ENCODE measurements at places on chromosomes 1 and 21.
A peak's percentile ranks its signal among the peaks of the same experiment; 100 is the strongest.

- DNase-seq, result no peak
Measured at GRCh38 chr1:179251675-179252074, 22.2 kb upstream of the ABL2 start.

DNA sequence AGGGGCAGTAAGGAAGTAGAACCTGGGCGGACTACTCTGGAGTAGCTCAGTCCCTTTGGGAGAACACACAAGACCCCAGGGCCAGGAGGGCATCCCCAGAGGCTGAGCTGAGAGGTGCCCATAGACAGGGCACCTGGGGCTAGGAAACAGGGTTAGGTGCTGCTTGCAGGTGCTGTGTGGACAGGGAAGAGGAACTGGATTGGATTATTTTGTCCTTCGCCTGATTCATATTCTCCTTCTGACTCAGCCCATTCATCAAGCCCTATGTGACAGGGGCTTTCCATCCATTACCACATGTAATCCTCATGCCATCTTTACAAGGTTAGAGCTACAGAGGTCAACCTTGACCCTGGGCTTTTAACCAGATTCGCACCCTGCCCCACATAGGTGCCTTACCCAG, 183.9 kb downstream of the C1orf94 start:
- no peak for DNase-seq

GRCh38 chr1:175005085-175005783, 5.5 kb downstream of the CACYBP start:
- no peak for DNase-seq

DNA sequence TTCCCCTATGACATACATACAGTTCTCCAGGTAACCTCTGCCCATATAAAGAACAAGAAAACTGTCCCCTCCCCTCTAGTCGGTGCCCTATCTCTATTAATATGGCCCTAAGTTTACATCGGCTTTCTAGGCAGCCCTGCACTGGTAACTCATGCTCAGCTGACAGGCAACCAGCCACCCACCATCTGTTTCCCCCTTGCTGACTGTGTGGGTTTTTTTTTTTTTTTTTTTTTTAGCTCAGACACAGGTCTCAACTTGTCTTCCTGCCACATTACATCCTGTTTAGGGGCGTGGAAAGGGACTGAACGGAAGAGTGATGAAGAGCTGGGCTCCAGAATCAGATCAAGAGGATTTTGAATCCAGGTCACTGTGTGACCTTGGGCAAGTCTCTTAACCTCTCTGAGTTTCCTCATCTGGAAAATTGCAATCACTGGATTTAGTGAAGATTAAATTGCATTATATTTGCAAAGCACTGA, 14.0 kb downstream of the LAPTM5 start:
- no peak for DNase-seq

- no peak for DNase-seq
Measured at GRCh38 chr1:19393046-19393445, 80.9 kb downstream of the SLC66A1 start.

DNA sequence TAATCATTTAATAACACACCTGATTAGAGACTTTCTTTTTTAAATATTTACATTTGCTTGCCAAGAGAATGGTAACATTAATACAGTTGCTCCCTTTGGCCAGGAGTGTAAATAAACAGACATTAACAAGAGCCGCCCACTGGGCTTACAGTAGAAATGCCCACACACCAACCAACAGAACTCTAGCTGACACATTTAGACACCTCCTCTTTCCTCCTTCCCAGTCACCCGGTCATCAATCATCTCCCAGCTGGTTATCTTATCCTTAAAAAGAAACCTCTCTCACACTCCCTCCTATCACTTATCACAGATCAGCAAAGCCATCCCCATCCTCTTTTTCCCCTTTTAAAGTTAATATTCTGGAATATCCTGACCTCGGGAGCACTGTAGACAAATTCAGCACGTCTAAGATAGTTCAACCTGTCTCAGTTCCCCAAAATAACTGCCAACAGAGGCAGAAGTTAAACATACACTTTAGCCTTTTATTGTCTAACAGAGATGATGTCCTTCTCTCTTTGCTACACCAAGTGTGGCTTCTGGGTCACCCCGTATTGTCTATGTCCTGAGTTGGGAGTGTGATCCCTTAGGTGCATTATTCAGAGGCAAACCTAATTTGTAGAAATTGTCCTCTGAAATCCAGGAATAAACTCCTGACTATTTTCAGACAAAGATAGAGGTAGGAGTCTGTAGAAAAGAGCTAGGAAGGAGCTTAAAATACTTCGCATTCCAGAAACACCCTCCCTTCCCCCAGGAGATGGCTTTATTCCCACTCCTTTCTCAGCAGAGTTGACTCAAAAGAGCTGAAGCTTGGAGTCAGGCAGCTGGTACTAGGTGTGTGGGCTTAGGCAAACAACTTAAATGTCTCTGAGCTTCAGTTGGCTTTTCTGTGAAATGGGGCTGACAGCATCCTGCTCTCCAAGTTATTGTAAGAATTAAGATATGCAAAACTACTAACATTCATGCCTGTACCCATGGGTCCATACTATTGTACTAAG, 8.8 kb downstream of the MYCL start:
- no peak for DNase-seq

DNA sequence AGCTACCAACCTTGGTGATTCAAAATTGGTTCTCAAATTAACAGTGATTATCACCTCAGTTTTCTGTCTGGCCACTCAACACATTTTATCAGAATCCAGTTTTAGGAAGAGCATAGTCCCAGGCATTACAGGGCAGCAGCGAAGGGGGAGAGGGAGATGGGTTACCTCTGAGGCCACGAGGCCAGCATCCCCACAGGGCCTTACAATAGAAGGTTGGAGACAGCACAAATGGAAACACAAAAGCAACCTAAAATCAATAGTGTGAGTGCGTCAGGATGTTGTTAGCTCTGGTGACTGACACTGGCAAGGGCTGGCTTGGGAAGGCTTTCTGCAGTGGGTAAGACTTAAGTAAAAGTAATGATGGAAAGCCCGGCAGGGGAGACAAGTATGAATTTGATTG, 79.5 kb downstream of the JAK1 start:
- no peak for DNase-seq

DNA sequence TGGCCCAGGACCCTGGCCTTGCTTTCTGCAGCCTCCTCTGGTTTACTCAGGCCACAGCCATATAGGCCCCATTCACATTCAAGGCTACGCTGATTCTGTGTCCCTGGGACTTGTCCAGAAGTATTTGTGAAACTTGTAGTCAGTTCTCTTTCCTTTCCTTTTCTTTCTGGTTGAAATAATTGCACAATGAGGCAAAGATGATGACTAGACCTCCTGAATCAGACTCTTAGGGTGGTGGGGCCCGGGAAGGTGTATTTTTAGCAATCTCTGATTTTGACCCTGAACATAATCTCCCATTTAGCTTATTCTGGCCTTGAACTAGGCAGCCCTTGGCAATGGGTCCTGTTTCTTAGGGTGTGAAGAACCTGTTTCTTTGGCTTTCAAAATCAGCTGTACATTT, 39.9 kb downstream of the STUM start:
- no peak for DNase-seq

- DNase-seq, result no peak
Measured at GRCh38 chr1:181120924-181121323, 32.4 kb downstream of the IER5 start.

- DNase-seq, result no peak
Measured at GRCh38 chr1:27203946-27204345, 30.5 kb upstream of the WDTC1 start.

DNA sequence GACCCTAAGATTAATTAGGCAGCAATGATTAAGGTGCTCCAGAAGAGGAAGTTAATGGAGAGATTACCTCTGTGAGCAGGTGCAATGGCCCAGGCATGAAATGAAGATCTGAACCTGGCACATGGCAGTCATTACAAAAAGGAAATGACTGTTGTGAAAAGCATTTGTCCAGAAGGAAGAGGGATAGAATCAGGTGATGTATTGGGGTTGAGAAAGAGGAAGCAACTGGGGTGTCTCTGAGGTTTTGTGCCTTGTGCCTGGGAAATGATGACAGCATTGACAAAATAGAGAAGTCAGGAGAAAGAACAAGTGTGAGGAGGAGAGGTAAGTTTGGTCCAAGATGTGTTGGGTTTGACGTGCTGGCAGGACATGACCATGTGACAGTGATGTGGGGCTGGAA, 5.6 kb downstream of the CRCT1 start:
- no peak for DNase-seq

- DNase-seq, result no peak
Measured at GRCh38 chr1:58157256-58157655, 389.3 kb downstream of the OMA1 start.

- DNase-seq, result peak; percentile 19
Measured at GRCh38 chr1:41919764-41920397, 1.2 kb upstream of the HIVEP3 start.

DNA sequence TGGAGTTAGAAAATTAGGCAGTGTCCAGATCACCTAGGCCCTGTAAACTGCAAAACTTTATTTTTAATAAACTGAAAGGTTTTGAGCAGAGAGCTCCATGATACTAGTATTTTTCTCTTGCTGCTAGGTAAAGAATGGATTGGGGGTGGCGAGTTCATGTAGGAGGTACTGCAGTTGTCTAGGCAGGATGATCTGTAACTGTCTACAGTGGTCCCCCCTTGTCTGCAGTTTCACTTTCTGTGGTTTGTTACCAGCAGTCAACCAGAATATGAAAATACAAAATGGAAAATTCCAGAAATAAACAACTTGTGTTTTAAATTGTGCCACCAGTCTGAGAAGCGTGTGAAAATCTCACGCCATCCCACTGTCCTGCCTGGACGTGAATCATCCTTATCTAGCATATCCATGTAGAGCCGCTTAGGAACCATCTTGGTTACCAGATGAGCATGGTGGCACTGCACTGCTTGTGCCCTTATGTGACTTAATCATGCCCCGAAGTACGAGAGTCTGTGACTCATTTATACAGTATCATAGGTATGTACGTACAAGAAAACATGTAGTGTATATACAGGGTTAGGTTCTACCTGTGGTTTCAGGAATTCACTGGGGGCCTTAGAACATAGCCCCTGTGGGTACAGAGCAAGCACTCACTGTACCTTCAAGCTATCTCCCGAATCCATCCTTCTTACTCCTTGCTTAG, 94.2 kb downstream of the AHCTF1 start:
- DNase-seq, result no peak

DNA sequence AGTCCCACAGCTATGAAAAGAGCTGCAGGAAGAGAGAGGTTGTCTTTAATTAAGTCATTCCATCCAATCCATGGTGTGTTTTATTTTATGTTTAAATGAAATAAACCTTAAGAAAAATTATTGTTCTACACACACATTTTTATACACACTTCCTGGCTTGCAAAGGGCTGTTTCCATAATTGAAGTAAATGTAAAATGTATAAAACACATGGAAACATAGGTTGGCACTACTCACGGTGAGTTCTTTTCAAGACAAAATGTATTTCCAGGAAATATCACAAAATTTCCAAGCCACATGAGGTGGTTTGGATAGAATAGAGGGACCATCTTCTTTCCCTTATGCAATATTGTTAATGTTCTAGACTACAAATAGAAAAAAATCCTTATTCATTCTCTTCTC, 426.8 kb upstream of the USP24 start:
- no peak for DNase-seq

DNA sequence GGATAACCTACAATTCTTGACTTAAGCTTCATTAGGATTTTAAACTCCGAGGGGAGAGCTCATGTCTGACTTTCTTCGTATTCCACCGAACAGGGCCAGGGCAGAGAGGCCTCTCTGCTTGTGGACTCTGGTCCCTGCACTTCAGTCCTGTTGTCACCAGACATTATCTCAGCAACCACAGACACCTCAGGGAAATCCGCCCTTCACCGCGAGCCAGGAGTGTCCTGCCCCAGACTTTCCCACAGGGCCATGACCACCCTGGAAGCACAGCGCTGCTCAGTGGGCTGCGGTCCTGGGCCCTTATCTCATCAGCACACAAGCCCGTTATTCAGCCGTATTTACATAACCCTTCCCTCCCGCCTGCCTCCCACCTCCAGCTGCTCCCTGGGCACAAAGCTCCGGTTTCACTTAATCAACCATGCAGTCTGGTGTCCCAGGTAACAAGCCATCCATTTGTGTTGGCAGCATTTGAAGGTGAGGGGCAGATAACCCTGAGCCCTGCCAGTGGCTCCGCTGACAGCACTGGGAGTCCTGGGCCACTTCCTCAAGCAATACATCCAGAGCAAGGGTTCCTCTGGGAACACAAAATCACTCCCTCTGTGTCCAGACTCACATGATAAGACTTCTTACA, 122.8 kb upstream of the RAB4A start:
- no peak for DNase-seq

GRCh38 chr1:203287109-203287893, 18.0 kb upstream of the BTG2 start:
- peak; percentile 57 for DNase-seq

- DNase-seq, result no peak
Measured at GRCh38 chr1:67700220-67700619, 15.2 kb downstream of the GADD45A start.

GRCh38 chr1:206757524-206758266, 12.9 kb upstream of the IL19 start:
- DNase-seq, result no peak

DNA sequence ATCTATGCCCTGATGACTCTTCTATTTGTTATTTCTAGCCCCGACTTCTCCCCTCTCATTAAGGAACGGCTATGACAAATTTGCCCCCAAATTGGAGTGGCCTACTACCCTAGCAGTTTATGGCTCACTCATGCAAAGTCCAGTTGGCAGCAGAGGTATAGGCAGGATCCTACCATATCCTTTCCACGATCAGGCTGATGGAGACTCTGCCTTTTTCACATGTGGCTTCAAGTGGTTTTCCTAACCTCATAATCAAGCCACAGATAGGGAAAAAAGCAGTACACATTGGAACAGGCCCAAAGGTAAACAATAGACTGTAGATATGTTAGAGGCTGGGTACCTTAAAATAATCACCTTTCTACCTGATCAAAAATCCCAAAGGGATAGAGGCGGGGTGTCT, 292.5 kb downstream of the NCAM2 start:
- no peak for DNase-seq

GRCh38 chr1:70790232-70790923, 257.2 kb downstream of the PTGER3 start:
- no peak for DNase-seq

DNA sequence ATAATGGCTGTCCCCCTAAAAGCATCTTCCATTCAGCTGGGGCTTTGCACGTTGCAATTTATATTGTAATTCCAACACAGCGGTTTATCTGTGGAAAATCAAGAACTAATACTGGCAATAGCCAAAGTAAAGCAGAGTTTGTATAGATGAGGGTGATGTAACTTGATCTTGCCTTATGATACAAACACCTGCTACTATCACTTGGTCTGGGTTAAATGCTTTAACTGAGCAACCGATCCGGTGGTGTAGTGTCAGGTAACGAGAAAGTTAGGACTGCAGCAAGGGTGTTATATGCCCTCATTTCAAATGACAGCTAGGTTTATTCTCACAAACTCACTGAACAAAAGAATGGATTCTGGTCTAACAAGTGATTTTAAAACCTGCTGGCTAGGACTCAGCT, 47.3 kb upstream of the PLPPR4 start:
- DNase-seq, result no peak

DNA sequence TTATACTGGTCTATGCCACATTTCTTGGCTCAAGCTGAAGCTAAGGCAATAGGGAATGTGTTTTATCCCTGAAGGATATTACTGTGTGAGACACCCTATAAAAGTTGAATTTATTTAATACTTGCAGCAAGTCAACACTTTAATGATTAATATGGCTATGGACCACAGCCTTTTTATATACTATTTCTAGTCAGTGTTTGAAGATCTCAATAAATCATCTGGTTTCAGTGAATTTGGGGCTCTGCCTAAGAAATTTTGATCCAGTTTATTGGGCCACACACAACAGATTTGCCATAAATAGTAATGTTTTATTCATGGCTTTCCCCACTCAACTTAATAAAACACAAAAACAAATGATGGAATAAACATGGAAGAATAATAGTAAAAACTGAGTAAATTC, 698.3 kb downstream of the ADGRL2 start:
- DNase-seq, result no peak
